ENCODE measurements at places on chromosomes 5 and 9.

GRCh38 chr5:112237456-112237855, 181.6 kb downstream of the EPB41L4A start:
- no peak for DNase-seq

DNA sequence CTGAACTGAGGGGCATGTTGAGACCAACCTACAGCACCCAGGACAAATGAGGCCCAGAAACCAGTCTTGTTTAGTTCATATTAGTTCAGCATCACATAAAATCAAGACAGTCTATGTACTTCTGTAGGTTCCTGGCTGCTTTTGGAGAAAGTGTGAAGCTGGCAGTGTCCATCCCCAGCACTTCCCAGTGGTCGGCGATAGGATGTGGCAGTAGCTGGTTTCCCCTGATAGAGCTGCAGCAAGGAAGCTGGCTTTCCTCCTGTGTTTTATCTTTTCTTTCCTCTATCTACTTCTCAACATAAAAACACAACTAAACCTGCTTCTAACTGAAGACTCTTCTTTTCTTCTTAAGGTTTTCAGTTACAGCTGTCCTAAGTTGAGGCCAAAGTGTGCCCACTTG, 43.0 kb upstream of the SLC46A2 start:
- no peak for DNase-seq

- no peak for DNase-seq
Measured at GRCh38 chr5:12730354-12730753, 826.1 kb upstream of the CTNND2 start.

GRCh38 chr9:135665795-135666189, 2.7 kb downstream of the LCN9 start:
- DNase-seq, result no peak

- no peak for DNase-seq
Measured at GRCh38 chr9:110835404-110835803, 166.8 kb downstream of the MUSK start.

DNA sequence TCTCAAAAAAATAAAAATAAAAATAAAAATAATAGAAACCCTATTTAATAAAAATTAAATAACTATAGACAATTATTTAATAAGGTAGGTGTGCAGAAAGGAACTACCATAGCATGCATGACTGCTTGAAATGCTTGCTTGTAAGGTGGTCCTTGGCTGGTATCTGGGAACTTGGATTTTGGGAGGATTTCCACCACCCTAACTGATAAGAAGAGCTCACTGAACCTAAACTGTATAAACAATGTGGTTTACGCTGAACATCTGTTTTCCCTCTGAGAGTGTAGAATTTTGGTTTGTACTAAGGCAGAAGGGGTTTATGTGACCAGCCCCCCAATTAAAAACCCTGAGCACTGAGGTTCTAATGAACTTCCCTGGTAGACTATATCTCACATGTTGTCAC, 31.2 kb downstream of the CPLANE1 start:
- DNase-seq, result no peak

DNA sequence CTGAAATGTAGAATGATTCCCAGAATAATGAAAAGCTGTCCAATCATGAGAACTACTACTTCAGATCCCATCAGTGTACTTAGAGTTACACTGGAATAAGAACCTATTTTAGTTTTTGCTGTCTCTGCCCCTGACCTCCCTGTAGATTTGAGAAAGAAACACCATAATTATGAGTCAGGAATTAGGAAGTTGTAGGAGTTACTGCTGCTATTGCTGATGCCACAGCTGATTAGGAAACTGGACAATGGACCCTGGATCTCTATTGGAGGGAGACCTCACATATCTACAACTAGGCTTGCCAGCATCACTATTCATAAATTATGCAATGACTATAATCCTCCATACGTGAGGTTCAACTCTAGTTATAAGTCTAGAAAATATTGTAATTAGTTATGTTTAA, 48.8 kb upstream of the EDIL3 start:
- no peak for DNase-seq

DNA sequence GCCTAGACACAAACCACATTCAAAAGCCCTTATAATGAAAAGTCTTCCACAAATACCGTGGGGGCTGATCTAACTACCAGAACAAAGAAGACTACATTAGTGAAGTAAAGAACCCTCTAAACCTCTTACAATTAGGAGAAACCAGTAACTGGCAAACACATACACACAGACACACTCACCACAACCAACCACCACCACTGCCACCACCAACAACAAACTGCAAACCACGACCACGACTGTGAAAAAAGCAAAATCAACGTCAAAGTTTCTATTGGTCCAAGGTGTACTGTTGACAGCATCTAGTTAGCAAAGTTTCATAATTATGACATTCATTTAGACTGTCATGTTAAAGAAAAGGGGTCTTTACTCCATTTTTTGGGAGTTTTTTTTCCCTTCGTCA, 2.7 kb downstream of the CDO1 start:
- no peak for DNase-seq

GRCh38 chr9:71609448-71609830, 158.9 kb downstream of the CEMIP2 start:
- DNase-seq, result no peak

DNA sequence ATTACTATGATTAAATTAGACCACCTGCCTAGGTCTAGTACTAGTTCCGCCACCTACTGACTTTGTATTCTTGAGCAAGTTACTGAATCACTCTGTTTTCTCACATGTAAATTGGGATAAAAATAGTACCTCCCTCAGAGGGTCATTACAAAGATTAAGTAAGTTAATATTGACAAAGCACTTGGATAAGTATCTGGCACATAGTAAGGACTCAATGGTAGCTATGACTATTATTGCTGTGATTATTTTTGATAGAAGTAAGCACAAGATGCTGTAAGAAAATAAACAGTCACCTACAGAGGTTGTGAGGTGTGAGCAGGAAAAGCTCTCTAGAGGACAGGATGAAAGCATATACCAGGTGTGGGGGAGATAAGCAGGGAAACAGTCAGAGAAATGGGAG, 173.1 kb upstream of the PAPPA start:
- no peak for DNase-seq

DNA sequence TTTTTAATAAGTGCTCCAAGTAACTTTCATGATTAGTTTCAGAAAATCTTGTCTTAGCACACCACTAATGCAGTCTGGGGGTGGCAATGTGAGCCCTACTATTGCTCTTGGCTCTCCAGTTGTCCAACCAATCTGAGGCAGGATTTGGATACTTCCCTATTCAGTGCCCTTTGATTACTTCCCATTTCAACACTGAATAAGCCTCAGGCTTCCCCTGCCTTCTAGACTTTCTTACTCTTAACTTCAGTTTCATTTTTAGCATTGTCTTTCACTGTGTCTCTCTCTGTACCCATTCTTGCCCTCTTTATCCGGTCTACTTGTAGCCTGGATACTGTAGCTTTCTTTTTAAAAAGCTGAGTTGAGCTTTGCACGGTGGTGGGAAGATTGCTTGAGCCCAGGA, 186.1 kb downstream of the C9orf152 start:
- DNase-seq, result no peak

DNA sequence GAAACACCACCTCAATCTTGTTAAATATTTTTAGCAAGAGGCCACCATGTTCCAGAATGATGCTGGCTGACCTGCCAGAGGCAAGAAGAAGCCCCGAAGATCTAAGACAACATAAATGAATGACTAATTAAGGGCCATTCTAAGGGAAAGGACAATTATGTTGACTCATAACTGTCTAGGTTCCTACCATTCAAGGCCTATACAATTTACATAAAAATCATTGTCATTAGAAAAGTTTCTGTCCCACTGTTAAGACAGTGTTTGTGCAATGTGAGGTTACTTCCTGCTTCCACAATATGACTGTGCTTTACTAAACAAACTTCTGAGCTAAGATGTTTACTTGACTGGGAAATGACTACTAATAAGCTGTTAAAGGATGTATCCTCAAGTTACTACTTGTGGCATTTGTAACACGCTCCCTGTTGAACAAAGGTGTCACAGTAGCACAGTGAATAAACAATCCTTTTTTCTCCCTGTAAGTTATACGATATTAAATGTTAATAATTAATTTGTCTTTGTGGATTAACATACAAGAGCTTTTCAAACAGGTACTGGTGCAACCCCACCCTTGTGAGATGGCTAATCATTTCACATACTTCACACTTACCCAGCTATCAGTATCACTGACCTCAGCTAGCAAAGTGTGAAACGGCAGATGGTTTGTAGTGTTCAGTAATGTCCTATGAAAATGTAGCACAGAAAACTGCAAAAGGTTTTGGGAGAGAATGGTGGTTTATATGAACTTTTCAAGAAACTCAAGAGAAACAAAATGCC, 195.8 kb downstream of the EFNA5 start:
- no peak for DNase-seq

GRCh38 chr9:94134629-94135028, 50.4 kb downstream of the PTPDC1 start:
- no peak for DNase-seq

GRCh38 chr5:27463446-27464149, 425.2 kb upstream of the CDH9 start:
- no peak for DNase-seq

DNA sequence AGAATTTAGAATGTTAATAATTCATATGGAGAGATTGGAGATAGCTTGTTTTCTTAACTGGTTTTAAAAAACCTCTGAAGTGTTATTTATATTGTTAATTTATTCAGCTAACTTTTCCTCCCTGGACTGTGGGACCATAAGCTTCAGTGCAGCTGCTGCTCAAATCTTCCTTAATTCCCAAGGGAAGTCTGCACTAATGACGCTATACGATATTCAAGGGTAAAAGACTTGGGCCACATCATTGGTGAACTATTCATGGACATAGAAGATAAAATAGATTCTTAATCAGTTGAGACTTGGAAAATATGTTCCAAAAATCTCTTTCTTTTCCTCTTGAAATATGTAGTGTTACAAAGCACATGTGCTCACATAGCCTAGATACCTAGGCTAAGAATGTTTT, 31.1 kb upstream of the GAS1 start:
- no peak for DNase-seq

- DNase-seq, result no peak
Measured at GRCh38 chr5:5421149-5421960, 1.1 kb upstream of the ICE1 start.

DNA sequence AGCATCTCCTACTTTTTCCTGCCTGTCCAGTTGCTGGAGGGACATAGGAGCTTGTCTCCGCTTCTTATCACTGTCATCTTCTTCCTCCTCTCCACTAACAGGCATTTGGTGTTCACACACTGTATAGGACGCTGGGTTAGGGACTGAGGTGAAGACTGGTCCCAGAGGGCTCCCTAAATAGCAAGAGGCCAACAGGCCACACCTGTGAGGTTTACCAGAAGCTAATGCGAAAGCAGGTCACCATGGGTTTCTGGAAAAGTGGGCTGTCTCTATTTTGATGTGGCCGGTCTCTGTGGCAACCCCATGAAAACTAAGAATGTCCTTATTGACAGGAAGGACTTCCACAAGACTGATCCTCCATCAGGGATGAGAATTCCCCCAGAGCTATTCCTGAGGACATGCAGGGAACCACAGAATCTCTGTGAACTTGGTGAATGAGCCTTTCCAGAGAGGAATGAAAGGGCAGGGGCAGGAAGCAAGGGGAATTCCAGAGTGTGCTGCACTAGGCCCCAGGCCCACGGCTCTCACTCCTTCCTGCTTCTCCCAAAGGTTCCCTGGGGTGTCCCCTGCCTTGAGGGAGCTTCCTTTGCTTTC, 61.7 kb downstream of the DAP start:
- DNase-seq, result no peak

GRCh38 chr9:118108971-118109370, 404.8 kb downstream of the TLR4 start:
- DNase-seq, result no peak

GRCh38 chr5:34791761-34792244, 47.2 kb upstream of the TTC23L start:
- peak; percentile 53 for DNase-seq

GRCh38 chr9:134214386-134214765, 50.0 kb upstream of the RNU6ATAC start:
- DNase-seq, result no peak

- peak; percentile 59 for DNase-seq
Measured at GRCh38 chr5:127757576-127757975, 54.4 kb downstream of the CCDC192 start.

DNA sequence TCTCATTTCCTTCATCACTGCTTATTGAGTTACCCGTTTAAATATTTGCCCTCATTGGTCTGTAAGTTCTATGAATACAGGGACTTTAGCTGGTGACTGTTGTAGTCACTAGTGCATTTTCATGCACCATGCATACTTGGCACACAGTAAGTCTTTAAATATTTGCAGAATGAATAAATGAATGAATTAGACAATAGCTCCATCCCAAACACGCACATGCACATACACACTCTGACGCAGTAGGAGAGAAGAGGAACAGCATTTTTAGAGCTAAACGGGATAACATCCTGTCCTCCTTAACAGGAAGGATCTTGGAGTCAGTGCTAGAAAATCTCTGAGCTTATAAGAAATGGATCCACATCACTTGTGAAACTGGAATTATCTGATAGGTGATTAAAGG, 447.7 kb downstream of the KIF4B start:
- DNase-seq, result no peak

- DNase-seq, result peak; percentile 68
Measured at GRCh38 chr5:80097451-80097850, 62.3 kb downstream of the THBS4 start.

DNA sequence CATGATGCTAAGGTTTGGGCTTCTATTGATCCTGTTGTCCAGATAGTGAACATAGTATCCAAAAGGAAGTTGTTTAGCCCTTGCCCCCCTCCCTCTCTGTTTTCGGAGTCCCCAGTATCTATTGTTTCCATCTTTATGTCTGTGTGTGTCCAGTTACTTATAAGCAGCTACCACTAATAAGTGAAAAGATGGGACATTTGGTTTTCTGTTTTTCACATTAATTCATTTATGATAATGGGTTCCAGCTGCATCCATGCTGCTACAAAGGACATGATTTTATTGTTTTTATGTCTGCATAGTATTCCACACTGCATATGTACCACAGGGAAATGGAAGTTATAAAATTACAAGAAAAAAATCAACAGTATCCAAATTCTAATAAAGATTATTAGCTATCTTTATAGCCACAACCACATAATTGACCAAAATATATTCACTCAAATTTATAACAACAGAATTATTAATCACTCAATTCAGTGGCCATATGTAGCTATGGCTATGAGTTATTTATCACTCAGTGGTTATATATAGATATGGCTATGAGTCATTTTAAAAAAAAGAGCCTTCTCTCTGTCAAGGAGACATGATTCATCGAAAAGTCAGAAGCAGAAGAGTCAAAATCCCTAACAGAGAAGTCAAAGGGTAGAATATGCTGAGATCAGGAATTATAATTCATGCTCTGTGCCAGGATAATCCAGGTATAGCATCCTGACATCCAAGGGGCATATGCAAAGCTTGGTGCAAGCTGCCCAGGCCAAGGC, 367.5 kb downstream of the DEPDC1B start:
- DNase-seq, result no peak

- DNase-seq, result no peak
Measured at GRCh38 chr5:34582371-34582770, 73.8 kb upstream of the RAI14 start.
